ENCODE measurements at places on chromosomes 6 and 20. TPM values are rescaled to one million over a fixed set of nuclear protein-coding genes. Genes with fewer than 3 reads are reported as not detected.

Gene HEY2
- polyA plus RNA-seq = 7.0 TPM

Gene RIMS1
- 2.0 TPM for polyA plus RNA-seq

Gene BFSP1
- polyA plus RNA-seq = 4.4 TPM

Gene MUC22
- not detected for polyA plus RNA-seq

Gene TMEM151B
- 0.71 TPM for polyA plus RNA-seq

Gene GGTLC1
- polyA plus RNA-seq = not detected

Gene BTNL2
- polyA plus RNA-seq = 1.3 TPM

Gene CENPW
- polyA plus RNA-seq = 30.8 TPM

Gene B4GALT5
- 49.8 TPM for polyA plus RNA-seq

All from right renal pelvis (tissue), 4 donors.